ENCODE measurements at places on chromosomes 7 and 10. TPM values are rescaled to one million over a fixed set of nuclear protein-coding genes. Genes with fewer than 3 reads are reported as not detected.

Gene MYL10
- 4.4 TPM for polyA plus RNA-seq

- no peak for DNase-seq
These were observed 325.6 kb downstream of the PLXNA4 start for GRCh38 chr7:132250480-132251326.

DNA sequence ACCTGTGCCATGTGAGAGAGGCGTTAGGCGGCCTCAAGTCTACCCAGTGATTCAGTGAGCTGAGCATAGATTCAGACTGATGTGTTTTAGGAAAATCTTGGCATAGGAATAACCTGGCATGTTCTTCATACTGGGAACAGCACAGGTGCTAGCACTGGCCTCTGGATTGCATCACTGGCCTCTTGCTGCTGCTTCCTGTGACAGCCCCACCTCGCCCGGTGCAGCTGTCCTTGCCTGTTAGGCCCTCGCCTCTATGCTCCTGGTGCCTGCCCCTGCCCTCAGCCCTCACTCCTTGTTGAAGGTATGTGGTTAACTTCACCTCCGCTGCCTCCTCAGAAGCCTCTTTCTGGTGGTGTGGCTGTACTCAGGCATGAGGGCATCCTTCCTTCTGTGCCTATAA is 46.2 kb downstream of the BLNK start:
- no peak for DNase-seq

Gene RET
- polyA plus RNA-seq, result 0.75 TPM

Gene LIPM
- polyA plus RNA-seq, result not detected

- DNase-seq, result no peak
These were observed 10.5 kb upstream of the DEPP1 start for GRCh38 chr10:44988957-44989585.

DNA sequence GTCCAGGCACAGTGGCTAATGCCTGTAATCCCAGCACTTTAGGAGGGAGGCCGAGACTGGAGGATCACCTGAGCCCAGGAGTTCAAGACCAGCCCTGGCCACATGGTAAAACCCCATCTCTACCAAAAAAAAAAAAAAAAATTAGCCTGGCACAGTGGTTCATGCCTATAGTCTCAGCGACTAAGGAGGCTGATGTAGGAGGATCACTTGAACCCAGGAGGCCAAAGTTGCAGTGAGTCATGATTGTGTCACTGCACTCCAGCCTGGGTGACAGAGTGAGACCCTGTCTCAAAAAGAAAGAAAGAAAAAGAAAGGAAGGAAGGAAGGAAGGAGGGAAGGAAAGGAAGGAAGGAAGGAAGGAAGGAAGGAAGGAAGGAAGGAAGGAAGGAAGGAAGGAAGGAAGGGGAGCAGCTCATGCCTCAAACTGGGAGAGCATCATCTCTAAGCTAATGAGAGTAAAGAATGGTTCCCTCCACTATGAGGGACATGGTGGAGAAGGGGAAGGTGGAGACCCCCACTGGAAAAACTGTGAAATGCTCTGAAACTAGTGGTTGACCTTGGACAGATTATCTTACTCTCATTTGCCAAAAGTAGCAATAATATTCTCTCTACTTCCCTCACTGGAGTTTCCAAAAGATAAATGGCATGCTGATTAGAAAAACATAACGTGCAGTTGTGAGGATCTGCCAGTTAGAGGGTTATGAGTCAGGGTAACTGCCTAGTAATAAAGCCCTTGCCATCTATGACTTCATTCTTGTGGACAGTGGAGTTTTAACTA is 16.8 kb downstream of the GIMAP5 start:
- no peak for DNase-seq

DNA sequence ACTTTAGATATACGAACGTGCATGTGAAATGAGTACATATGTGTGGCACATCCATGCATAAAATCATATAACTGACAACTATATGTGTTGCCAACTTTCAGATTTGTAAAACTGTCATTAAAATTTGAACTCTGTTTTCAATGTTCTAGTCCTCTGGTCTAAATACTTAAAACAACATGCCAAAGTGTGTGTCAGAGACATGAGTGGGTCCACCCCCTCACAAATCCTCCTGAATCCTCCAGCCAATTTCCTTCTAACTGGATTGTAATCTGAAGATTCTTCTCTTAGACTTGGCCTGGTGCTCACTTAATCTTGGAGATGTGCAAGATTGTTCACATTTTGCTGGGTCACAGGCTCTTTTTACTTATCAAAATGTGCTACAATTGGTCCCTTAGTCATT is 184.1 kb downstream of the RELN start:
- DNase-seq, result no peak

DNA sequence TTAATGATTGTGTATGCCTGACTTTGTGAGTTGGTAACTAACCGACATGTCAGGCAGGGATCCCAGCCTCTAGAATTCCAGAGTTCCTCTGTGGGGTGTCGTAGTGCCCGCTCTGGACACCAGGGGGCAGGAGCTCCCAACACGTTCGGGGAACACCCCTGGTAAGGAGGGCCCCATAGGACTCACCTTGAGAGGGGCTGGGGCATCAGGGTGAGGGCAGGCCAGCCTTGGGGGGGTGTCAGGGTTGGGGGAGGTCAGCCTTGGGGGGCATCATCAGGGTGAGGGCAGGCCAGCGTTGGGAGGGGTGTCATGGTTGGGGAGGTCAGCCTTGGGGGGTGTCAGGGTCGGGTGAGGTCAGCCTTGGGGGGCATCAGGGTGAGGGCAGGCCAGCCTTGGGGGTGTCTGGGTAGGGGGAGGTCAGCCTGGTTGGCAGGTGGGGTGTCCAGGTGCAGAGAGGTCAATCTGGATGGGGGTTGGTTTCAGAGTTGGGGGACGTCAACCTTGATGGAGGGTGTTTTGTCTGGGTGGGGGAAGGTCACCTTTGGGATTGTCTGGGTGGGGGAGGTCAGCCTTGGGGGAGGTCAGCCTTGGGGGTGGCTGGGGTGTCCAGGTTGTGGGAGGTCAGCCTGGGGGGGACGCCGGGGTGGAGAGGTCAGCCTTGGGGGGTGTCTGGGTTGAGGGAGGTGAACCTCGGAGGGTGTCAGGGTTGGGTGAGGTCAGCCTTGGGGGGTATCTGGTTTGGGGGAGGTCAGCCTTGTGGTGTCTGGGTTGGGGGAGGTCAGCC is 45.6 kb upstream of the SUN1 start:
- DNase-seq, result peak; percentile 78

- no peak for DNase-seq
These were observed 89.5 kb downstream of the VWDE start for GRCh38 chr7:12314199-12314598.

DNA sequence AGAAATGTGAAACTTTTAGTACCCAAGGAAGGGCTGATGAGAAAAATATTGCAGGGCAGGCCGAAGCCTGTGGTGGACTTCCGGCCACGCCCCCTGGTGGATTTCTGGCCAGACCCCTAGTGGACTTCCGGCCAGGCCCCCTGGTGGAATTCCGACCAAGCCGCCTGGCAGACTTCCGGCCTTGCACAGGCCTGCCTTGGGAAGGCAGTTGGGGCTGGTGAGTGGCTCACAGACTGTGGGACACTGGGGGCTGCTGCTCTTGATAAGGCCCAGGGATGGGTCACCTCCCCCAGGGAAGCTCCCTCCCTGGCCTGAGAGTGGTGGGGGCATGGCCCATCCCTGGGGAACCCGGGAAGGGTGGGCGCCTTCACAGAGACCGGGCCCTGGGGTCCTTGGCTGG is 116.4 kb upstream of the MKI67 start:
- DNase-seq, result no peak

- no peak for DNase-seq
These were observed 59.7 kb upstream of the CDK14 start for GRCh38 chr7:90536449-90536848.

GRCh38 chr10:113612154-113612553 is 51.7 kb downstream of the NRAP start:
- peak; percentile 60 for DNase-seq

Gene AIFM2
- 26.3 TPM for polyA plus RNA-seq

- DNase-seq, result no peak
These were observed 42.3 kb upstream of the MDFIC start for GRCh38 chr7:114879554-114879953.

Gene ABLIM1
- 15.4 TPM for polyA plus RNA-seq

Gene FAM25G
- not detected for polyA plus RNA-seq

DNA sequence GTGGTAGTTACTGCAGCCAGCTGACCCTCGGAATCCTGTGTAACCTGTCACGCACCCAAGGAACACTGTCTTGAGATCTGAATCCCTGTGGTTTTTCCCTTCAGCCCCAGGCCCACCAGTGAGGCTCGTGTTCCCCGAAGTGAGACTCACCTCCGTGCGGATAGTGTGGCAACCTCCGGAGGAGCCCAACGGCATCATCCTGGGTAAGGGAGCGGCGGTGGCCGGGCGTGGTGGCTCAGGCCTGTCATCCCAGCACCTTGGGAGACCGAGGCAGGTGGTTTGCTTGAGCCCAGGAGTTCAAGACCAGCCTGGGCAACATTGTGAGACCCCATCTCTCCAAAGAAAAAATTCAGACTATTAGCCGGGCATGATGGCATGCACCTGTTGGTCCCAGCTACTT is 549.9 kb upstream of the FOXK1 start:
- no peak for DNase-seq

DNA sequence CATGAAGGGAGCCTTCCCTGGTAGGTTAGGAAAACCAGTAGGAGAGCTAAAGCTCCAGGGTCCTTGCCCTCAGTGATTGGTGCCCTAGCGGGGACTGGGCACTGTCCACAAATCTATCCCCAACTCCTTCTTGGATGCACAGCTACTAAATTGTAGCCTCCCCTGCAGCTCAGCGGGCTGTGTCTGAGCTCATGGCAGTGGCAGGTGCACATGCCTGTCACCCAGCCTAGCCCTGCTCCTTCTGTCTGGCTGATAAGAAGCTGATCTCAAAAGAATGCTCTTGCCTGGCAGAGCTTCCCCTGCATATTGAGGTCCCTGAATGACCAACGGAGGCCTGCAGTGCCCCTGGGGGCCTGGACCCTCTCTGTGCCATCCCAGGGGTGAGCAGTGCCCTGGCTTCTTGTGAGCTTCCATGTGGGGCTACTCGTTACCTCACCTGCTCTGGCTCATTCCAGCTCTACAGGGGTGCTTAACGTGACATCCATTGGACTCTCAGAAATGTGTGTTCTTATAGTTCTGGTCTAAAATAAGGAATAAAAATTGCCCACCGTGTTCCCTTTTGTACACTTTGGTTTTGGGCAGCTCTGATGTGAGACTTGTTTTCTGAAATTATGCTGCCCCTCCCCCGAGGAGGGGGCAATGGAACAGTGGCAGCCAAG is 59.8 kb upstream of the ANTXRL start:
- no peak for DNase-seq

GRCh38 chr7:142487124-142487523 is 229.3 kb upstream of the PRSS58 start:
- no peak for DNase-seq

Gene GRM3
- 0.03 TPM for polyA plus RNA-seq

DNA sequence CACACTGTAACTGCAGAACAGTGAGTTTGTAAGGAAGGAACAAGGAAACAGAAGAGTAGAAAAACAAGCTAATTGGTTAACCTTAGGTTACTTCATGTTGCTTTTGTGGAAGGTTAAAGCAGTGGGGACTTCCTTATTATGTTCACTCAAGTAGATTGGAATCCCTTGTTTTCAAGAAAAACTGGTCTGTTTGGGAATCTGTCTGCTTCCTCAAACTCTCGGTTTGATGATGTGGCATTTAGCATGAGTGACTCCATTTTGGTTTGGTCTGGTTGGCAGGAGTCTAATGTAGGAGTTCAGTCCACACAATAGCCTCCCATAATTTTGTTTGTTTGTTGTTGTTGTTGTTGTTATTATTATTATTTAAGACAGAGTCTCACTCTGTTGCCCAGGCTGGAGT is 3.8 kb upstream of the TRIM56 start:
- DNase-seq, result no peak

Gene LEP
- 0.08 TPM for polyA plus RNA-seq

GRCh38 chr7:74503061-74503460 is 49.4 kb downstream of the GTF2IRD1 start:
- no peak for DNase-seq

- no peak for DNase-seq
These were observed 2.5 kb downstream of the UFSP1 start for GRCh38 chr7:100886936-100887515.

GRCh38 chr10:130491693-130492050 is 355.5 kb downstream of the GLRX3 start:
- DNase-seq, result no peak

DNA sequence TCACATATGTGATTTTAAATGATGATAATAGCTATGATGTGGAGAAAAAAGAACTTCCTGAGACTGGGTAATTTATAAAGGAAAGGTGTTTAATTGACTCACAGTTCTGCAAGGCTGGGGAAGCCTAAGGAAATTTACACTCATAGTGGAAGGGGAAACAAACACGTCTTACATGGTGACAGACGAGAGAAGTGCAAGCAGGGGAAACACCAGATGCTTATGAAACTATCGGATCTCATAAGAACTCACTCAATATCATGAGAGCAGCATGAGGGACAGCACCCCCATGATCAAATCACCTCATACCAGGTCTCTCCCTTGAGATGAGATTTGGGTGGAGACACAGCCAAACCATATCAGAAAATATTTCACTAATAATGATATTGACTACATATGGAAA is 4.1 kb upstream of the LIPN start:
- DNase-seq, result no peak

- no peak for DNase-seq
These were observed 104.5 kb upstream of the MKLN1 start for GRCh38 chr7:131223151-131223550.

GRCh38 chr10:119205894-119206602 is 1.3 kb upstream of the GRK5 start:
- peak; percentile 76 for DNase-seq

Gene TAC1
- not detected for polyA plus RNA-seq

GRCh38 chr10:72337039-72337629 is 17.6 kb downstream of the DNAJB12 start:
- DNase-seq, result peak; percentile 87

Gene MMD2
- not detected for polyA plus RNA-seq

DNA sequence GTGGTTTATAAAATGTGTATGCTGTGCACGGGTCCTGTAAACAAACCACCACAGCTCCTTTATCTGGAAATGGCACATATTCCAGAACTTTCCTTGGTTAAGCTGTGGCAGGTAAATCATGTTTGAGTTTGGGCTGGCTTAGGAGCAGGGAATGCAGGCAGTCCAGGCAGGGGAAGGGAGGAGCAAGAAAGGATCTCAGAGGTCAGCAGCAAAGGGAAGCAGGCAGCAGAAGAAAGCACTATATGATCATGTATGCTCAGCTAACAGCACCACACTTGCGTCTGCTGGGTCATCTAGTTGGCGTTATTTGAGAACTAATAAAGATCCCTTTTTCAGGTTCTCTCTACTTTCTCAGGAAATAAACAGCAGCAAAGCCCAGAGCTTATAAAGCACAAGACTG is 7.8 kb downstream of the ICA1 start:
- no peak for DNase-seq

Gene STAG3
- 0.18 TPM for polyA plus RNA-seq

Gene CPEB3
- 3.2 TPM for polyA plus RNA-seq

GRCh38 chr10:102413806-102414561 is 4.6 kb downstream of the PSD start:
- no peak for DNase-seq

Gene RGR
- 0.10 TPM for polyA plus RNA-seq

GRCh38 chr7:36010656-36011587 is 142.1 kb upstream of the EEPD1 start:
- DNase-seq, result no peak

- no peak for DNase-seq
These were observed 133.2 kb downstream of the CUX1 start for GRCh38 chr7:101950450-101951119.

GRCh38 chr7:55557666-55558188 is 14.6 kb downstream of the VOPP1 start:
- DNase-seq, result no peak

Data from psoas muscle (tissue), 8 donors.